Stimulated activated CD8-positive, alpha-beta memory T cell treated with anti-CD3 and anti-CD28 coated beads, Interleukin-7, amount 100 ng/mL, for 4 hours (primary cell): ENCODE measurements at places on chromosomes 7 and 10.

DNA sequence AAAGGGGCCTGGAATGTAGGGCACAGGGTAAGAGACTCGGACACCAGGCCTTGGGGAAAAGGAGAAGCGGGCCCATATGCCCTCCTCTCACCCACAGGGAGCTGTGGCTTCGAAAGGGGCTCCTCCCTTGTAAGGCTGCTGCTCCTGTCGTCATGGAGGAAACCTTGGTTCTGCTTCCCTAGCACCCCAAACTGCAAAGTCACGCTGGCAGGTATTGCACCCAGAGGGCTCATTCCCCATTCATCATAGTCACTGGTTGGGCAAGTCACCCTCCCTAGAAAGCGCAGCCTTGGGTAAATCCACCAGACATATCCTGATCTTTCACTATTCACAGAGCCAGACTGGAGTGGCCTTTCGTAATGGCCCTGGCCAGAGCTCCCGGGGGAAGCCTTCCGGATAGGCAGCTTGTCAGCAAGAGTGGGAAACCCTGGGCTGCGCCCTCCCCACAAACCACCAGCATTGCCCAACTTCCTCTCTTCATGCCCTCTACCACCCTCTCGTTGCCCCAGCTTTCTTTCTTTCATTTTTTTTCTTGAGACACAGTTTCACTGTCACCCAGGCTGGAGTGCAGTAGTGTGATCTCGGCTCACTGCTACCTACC is 121.0 kb downstream of the HIP1 start:
- peak; percentile 33 for DNase-seq

DNA sequence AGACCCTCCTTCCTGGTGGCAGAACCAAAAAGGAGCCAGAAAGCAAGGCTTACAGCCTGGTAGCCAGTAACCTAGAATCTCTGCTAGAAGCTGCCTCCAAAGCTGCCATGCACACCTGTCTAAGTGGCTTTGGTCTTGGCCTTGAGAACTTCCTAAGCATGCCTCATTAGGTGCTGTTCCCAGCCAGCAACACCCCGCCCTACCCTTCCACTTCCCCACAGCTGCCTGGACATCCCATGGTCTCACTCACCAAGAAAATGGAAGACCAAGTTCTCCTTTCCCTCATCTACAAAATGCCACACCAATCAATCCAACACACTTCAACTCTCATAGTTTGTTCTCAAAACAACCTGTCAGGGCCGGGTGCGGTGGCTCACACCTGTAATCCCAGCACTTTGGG is 4.2 kb downstream of the PSAP start:
- no peak for DNase-seq

- DNase-seq, result no peak
Measured at GRCh38 chr10:51881213-51881612, 181.8 kb upstream of the CSTF2T start.

DNA sequence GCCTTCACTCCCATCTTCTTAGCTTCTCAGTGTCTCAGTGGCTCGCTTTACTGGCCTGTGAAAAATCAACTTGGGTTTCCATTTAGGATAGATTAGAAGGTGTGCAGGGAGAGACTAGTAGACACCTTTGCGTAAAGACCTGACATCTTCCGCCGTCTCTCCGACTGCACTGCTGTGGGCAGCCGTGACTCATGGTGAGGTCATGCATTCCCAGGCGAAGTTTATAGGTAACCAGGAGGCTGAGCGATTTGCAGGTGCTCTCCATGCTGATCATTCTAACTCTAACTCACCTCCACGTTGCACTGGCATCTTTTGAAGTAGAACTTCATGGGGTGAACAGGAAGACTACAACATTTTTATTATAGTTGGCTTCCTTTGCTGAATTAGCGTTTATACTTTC is 68.0 kb upstream of the ZNF438 start:
- no peak for DNase-seq

DNA sequence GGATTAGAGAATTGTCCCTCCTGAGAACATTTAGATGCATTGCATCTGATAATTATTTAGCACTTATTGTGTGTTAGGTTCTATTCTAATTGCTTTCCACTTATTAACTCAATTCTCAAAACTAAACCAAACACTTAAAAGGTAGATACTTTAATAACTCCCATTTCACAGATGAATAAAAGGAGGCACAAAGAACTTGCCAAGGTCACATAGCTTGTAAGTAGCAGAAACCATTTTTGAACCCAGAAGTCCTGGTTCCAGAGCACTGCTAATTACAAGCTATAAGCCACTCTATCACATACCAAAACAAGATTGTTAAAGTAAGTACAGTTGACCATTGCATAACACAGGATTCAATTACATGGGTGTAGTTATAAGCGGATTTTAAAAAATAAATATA is 164.9 kb downstream of the CPED1 start:
- DNase-seq, result no peak

DNA sequence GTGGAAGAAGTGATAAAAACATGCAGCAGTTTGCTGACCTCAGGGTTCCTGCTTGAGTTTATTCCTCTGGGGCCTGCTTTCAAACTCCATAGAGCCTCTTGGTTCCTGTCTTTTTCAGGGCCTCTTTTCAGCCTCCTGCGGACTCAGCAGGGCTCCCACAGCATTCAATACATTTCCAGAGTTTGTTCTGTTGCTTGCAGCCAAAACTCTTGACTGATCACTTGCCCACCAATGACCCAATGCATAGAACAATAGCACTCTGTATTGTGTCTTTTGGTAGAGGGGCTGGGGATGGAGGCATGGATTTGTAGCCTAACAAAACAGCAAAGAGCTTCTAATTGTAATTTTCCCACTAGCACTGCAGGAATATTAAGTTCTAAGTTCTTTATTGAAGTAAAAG is 50.8 kb upstream of the CREB5 start:
- DNase-seq, result no peak

DNA sequence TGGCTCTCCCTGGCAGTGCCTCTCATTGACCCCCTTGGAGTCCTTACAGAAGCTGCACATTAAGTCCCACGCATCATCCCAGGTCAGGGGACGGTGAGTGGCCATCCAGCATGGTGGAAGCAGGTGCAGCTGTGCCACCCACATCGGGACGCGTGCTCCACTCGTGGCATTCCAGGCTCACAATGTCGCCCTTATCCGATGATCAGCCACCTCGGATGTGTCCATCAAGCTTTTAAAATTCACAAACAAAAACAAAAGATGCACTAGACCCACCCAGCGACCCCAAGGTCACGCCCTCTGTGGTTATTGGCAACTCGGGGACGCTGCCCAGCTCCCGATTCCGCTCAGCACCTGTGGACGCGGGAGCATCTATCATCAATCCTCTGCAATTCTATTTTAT is 530.9 kb downstream of the PTPRN2 start:
- no peak for DNase-seq

DNA sequence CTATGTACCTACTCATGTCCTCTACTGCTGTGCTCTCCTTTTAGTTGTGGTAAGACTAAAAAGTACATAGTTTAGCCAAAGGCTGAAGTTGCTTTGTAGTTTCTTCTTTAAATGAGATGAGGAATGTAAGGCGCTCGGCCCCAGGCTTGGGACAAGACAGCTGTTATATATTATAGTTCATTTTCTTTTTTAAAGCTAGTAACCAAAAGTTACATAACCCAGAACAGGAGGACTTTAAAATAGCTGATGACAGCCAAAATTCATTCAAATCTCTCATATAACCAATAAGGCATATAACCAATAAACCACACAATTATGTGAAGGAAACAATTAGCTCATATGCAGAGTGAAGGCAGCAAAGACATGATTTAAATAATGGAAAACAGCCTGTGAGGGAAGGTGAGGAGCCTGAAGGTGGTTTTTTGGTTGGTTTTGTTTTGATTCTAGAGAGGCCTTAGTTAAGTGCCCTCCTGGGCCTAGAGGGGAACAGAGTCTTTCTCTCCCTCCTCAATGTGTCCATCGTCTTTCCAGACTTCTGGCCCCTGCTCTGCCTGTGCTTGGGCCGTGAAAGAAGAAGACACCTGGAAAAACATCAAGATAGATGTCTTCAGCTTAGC is 35.8 kb downstream of the SLC26A4 start:
- no peak for DNase-seq

- DNase-seq, result no peak
Measured at GRCh38 chr10:14774797-14775196, at the start of gene FAM107B. Gene FAM107B (minus strand): TSS chr10:14774897. CDS start chr10:14774663, 234 bp downstream.

- no peak for DNase-seq
Measured at GRCh38 chr10:127346604-127347003, 150.2 kb upstream of the INSYN2A start.
